SW 1271 (cell line): ENCODE measurements at places on chromosomes 5 and 9.
A peak's percentile ranks its signal among the peaks of the same experiment; 100 is the strongest.

GRCh38 chr5:168656633-168657032 is 77.5 kb upstream of the PANK3 start:
- no peak for DNase-seq

DNA sequence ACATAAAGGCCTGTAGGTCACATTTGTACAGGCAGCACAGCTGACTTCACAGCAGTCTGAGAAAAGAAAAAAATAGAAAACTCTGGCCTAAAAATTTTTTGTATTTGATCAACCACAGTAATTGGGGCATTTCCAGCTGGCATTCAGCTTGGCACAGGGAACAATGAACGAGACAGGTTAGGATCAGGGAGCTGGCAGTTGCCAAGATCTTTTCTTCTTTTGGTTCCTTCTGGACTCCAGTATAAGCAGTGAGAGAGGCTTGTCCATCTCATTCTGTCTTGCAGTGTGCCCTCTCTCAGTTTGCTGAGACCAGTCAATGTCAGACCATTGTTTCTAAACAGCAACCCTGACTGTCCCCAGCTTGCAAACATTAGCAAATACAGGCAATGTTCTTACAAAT is 601.1 kb downstream of the TLR4 start:
- no peak for DNase-seq

DNA sequence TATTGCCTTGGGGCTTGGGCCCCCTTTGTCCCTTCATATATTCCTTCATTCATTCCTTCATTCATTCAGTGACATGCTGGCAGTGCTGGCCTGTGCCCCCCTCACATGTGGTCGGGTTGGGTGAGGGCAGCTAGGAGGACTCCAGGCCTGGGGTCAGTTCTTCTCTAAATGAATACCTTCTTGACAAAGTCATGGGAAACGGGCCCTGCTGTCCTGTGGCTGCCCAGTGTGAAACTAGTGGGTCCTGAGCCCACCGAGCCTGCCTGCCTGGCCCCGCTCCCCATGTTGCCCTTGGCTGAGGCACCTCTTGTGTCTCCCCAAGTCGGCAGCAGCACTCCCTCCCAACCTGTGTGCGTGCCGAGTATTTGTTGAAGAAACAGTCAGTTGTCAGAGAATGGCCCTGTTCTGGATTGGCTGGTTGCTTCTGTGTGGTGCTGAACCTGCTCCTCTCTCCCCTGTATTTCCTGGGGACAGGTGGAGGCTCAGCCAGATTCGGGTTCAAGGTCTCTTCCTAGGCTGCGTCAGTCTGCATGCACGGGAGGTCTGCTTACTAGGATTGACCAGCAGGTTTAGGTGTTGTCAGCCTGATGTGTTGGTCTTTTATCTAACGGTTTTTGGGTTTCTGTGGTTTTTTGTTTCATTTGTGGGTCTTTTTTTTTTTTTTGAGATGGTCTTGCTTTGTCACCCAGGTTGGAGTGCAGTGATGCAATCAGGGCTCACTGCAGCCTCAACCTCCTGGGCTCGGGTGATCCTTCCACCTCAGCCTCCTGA is 3.0 kb upstream of the CEL start:
- no peak for DNase-seq

GRCh38 chr5:135543001-135543484 is 7.3 kb upstream of the NEUROG1 start:
- no peak for DNase-seq

GRCh38 chr9:115262952-115263351 is 145.0 kb upstream of the TNC start:
- DNase-seq, result peak; percentile 17

DNA sequence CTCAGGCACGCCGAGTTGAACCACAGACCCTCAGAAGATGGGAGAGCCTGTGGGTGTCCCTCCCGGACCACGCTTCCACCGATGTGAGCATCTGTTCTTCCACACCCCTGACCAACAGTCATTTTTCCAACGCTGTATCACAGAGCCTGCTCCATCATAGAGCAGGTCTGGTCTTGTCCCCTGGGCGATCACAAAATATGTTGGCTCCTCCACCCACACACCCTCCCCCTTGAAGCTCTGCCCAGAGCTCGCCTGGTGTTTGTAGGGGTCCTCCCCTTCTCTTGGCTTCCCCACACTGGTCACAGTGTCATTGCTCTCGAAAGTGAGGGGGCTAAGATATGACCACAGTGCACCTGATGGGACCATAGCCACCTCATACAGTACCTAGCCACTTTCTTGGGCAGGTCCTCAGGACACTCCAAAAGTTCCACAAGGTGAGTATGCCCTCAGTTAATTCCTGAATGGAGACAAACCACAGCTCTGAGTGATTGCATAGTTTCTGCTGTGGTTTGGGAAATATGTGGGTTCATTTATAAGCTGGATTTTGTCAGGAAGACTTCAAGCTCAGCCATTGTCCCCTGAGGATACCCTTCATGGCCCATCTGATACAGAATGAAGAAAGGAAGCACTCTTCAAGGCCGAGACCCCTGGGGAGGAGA is 3.5 kb upstream of the ZNF618 start:
- no peak for DNase-seq

DNA sequence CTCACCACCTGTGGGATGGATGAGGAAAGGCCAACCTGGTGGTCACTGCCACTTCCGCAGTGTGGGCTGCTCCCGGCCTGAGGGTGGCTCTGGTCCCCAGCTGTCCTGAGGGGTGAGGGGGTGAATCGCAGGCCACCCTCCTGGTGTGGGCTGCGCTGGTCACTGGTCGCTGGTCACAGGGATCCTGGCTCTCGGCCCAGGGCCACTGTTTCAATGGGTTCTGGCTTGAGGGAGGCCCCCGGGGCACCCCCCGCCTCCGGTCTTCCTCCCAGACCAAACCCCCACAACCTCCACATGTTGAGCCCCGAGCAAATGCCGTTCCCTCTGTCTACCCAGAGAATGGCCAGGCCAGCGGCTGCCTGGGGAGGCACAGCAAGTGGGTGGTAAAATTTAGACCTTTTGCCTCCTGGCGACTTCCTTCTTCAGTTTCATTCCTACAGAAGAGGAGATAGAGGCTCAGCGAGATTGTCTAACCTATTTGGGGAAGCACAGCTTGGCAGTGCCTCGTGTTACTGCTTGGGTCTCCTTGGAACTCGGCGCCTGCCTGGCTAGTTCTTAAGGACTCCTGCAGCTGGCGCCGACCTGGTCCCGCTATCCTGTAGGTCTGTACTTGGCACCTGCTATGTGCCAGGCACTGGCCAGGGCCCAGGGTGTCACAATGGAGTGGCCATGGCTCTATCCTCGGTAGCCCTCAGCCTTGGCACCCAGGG is 48.2 kb downstream of the RXRA start:
- DNase-seq, result no peak

GRCh38 chr5:68780299-68780955 is 313.4 kb upstream of the SLC30A5 start:
- DNase-seq, result no peak

- no peak for DNase-seq
Observed at GRCh38 chr9:130858739-130859705, 24.0 kb downstream of the ABL1 start.

- no peak for DNase-seq
Observed at GRCh38 chr5:131218392-131218791, 45.5 kb upstream of the CDC42SE2 start.

DNA sequence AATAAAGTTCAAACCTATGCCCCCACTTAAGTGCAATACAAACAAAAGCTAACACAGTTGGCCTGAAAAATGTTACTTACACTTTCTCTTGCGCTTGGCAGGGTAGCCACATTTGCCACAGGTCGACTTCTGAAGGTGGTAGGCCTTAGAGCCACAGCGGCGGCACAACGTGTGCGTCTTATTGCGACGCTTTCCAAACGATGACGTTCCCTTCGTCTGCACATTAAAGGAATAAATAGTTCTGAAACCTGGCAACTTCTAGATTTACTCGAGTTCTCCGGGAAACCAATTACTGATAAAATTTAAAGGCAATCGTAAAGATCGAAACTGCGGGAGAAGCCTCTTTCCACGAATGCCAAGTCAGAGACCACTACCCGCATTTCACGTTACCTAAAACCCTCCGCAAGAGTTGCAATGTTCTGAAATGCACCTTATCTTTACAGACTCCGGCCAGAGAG is 602 bp downstream of the RPL37 start:
- DNase-seq, result no peak

DNA sequence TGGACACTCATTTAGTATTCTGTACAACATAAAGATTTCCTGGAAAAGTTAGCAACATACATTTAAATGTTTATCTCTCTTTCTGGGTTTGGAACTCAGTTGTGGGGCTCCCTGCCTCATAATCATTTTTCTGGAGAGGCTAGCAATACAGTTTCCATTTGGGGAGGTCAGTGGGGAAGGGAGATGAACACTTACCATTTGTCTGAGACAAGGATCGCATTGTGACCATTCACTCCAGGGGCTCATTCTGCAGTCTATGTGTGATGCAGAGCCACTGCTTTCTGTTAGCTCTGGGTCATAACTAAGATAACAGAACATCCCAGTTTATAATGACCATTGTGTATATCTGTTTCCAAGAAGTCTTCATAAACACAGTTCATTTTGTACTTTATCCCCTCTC is 22.4 kb downstream of the C9 start:
- DNase-seq, result no peak
